ENCODE measurements at places on chromosomes 3 and 15. TPM values are rescaled to one million over a fixed set of nuclear protein-coding genes. Genes with fewer than 3 reads are reported as not detected.

DNA sequence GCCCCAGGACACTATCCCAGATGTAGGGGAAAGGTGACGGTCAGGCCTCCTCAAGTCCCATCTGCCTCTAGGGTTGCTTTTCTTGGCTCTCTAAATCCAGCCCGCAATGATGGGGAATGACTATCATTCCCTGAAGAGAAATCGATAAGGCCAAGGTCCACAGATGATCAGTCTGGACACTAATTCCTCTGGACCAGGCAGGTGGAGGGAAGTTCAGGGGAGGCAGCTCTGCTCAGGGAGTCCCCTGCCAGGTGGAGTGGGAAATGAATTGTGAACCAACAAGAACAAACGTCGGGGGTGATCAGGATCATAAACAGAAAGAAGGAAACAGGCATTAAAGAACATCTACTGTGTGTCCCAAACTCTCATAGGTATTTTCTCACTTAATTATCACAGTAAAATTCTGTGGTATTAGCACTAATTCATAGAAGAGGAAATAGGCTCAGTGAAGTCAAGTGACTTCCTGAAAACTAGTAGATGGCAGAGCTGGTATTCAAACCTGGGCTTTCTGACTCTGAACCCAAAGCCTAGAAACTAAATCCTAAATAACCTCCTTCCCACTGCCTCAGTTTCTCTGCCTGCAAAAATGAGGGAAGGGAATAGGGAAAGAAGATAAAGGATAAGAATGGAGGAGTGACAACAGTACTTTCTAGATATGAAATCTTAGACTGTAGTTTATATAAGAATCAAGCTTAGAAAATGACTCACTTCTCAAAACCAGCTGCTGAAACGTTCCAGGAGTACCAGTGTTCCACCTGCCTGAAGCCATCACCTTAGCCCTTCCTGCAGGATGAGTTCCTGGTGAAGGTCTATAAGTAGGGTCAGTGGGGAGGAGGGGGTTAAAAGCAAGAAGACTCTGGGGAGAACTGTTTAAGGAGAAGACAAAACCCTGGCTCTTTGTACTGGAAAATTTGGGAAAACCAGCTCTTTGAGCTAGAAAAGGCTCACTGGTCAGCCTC is 7.5 kb downstream of the BMF start:
- DNase-seq = no peak

GRCh38 chr3:106068795-106069194 is 200.0 kb upstream of the CBLB start:
- no peak for DNase-seq

DNA sequence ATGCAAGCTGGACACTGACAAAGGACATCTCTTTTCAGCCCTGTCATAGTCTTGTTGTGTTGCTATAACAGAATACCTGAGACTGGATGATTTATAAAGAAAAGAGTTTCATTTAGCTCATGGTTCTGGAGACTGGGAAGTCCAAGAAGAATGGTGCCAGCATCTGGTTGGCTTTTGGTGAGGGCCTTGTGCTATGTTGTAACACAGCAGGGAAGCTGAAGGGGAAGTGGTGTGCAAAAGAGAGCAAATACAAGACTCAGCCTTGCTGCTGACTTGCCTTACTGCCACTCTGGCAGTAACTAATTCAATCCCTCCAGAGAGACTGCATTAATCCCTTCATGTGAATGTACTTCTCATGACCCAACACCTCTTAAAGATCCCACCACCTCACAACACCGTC is 356.3 kb upstream of the PROK2 start:
- no peak for DNase-seq

- no peak for DNase-seq
These were observed 209.7 kb downstream of the P3H2 start for GRCh38 chr3:189911001-189911400.

Gene CADM2
- total RNA-seq = 0.29 TPM

All from uterus (tissue), 4 donors.